ENCODE measurements at places on chromosomes 13 and 19.

GRCh38 chr13:51118809-51119431 lies 7.8 kb upstream of the C13orf42 start:
- DNase-seq: no peak

GRCh38 chr13:27375686-27376326 lies 48.6 kb upstream of the GTF3A start:
- peak; percentile 73 for DNase-seq

GRCh38 chr13:85148009-85148408 lies 651.2 kb downstream of the SLITRK6 start:
- DNase-seq: no peak

DNA sequence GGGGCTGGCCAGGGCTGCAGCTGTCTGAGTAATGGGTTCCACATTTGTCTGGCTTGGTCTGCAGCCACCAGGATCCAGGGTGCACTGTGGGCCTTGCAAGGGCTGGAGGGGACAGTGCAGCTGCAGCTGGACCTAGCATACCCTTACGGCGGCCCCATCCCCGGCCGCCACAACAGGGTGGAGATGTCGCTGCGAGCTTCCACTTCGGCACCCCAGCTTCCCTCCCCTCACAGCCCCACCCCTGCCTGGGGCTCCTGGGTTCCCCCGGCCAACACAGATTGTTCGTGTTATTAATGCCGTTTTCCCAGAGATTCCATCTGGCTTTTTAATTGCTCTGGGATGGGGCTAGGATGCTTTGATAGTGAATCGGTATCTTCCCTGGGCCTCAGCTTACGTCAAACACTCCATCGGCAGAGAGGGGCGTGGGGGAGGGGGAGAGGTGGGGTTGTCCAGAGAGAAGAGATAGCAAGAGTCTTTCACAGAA lies 5.8 kb downstream of the CEBPA start:
- no peak for DNase-seq

DNA sequence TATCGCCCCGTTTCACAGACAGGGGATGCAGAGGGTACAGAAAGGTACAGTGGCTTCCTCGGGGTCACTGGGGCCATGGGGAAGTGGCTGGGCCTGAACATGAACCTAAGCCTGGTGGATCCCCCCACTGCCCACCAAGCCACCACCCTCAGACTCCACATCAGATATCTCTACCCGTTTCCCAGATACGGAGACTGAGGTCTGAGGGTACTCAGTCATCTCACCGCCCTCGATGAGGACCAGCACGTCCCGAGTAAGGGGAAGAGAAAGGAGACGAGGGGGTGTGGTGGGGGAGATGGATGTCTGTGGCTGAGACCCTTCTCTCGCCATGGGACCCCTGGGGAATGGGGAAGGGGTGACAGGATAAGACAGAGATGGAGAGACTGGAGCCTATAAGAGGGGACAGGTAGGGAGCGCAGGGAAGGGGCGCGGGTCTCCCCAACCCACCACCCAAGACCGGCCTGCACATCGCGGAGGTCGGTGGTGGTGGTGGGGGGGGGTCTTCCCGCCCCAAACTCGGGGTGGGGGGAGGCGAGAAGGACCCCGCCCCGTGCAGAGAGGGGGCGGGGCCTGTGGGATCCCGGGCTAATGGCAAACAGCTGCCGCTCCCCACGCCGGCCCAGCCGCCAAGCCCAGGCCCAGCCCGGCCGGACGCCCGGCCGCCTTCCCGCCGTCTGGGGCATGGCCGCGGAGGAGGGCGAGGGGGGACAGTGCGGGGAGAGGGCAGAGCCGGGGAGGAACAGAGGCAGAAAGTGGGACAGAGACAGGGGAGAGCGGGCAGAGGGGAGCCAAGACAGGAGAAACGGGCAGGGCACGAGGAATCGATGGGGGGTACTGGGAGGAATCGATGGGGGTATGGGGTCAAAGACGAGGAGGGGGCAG lies 698 bp downstream of the KANK2 start:
- peak; percentile 80 for DNase-seq

DNA sequence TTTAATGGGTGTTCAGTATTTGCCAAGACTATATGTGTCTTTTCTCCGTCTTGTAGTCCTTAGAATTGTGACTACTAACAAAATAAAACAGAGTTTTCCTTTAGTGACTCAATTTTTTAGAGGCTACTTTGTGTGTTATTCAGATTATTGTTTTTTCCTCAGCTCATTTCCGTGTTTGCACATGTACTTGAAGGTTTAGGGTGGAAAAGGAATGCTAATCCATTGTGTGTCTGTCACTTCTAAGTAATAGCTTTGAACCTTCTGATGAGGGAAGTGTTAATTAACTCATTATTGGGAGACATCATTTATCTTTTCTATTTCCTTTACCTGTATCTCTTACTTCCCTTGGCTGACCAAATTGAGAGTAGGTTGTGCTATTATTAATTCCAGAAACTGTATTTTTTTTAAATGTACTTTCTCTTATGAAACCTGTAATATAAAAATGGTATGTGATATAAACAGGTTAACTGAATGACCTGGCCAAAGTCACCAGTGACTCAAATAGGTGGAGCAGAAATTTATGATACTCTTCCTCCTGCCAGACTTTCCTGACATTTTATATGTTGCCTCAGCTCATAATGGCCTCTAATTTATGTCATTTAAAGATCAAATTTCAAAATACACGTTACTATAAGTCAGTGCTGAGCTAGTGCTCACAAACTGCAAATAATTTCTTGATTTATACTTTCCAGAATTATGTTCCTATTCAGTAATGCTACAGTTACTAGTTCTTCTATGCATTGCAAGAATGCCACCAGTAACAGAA lies 88.8 kb downstream of the LMO7 start:
- DNase-seq: no peak

DNA sequence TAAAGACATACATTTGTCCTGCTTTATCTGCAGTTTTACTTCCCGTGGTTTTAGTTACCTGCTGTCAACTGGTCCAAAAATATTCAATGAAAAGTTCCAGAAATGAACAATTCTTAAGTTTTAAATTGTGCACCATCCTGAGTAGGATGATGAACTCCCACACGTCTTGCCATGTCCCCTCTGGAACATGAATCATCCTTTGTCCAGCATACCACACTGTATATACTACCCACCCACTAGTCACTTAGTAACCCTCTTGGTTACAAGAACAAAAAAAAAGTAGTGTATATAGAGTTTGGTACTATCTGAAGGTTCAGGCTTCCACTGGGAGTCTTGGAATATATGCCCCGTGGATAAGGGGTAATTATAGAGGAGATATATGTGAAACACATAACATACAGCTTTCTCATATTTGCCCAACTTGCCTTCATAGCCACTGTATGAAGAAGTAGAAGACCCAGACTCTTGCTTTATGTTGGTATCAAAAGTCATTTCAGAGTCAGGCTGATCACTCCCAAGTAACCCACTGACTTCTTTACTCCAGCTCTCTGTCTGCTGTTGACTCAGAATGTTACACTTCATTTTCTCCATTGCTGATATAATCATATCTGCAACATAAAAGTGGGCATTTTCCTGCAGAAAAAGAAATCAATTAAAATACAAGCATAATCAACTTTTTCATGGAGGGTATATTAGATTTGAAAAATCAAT lies 19.3 kb downstream of the RUBCNL start:
- peak; percentile 27 for DNase-seq

GRCh38 chr13:26052337-26052736 lies 521 bp upstream of the SHISA2 start:
- DNase-seq: no peak

DNA sequence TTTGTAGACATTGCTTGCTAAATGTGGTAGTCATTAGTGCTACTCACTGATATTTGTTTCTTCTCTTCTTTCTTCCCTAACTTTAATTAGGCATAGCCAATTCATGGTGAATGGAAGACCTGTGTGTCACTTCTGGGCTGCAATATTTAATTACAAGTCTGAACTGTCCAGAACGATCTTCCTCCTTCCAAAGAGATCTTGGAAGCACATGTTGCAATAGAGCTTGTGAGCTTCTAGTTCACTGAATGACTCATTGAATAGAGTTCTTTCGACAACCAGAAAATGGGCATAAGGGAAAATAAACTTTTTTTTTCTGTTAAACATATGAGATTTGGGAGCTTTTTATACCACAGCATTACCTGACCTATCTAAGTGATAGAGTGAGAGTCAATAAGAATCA lies 1264.6 kb downstream of the PCDH9 start:
- DNase-seq: no peak

DNA sequence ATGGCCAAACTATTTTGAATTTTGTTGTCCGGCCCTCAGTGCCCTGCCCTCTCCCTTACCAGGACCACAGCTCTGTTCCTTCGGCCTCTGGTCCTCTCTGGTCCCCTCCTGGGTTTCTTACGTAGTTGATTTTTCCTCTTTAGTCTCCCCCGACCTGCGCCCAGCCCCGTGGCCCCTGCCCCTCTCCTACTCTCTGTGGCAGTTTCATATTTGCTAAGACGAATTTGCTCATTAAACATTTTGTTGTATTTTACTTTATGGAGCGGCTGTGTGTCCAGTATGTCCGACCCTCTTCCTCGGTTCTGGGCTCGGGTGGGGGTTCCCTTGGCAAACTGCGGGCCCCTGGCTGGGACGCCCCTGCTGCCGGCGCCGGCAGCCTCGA lies 576 bp upstream of the EPN1 start:
- DNase-seq: no peak

GRCh38 chr13:105070452-105070851 lies 1465.0 kb downstream of the EFNB2 start:
- DNase-seq: no peak

DNA sequence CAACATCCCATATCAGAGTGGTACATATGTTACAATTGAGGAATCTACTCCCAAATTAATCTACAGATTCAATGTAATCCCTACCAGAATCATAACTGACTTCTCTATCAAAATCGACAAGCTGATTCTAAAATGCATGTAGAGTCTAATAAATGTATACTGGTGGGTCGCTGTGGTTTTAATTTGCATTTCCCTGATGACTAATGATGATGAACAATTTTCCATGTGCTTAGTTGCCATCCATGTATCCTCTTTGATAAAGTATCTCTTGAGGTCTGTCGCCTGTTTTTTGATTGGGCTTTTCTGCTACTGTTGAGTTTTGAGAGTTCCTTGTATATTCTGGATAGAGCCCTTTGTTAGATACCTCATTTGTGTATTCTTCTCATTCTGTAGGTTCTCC lies 43.8 kb downstream of the KLF12 start:
- DNase-seq: no peak

GRCh38 chr19:42121036-42121621 lies 11.1 kb downstream of the POU2F2 start:
- DNase-seq: no peak

GRCh38 chr13:60028021-60028420 lies 135.7 kb downstream of the DIAPH3 start:
- no peak for DNase-seq

DNA sequence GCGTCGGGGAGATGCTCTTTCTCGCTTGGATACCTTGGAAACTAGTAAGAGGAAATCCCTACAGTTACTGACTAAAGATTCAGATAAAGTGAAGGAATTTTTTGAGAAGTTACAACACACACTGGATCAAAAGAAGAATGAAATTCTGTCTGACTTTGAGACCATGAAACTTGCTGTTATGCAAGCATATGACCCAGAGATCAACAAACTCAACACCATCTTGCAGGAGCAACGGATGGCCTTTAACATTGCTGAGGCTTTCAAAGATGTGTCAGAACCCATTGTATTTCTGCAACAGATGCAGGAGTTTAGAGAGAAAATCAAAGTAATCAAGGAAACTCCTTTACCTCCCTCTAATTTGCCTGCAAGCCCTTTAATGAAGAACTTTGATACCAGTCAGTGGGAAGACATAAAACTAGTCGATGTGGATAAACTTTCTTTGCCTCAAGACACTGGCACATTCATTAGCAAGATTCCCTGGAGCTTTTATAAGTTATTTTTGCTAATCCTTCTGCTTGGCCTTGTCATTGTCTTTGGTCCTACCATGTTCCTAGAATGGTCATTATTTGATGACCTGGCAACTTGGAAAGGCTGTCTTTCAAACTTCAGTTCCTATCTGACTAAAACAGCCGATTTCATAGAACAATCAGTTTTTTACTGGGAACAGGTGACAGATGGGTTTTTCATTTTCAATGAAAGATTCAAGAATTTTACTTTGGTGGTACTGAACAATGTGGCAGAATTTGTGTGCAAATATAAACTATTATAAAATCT lies 2.7 kb upstream of the KCNRG start:
- DNase-seq: no peak

GRCh38 chr13:45047394-45048310 lies 58.3 kb downstream of the GPALPP1 start:
- peak; percentile 78 for DNase-seq

GRCh38 chr19:42124386-42124901 lies 7.8 kb downstream of the POU2F2 start:
- DNase-seq: no peak

- no peak for DNase-seq
Observed at GRCh38 chr13:44921246-44921877, 67.9 kb downstream of the NUFIP1 start.

GRCh38 chr19:50206191-50206590 lies 2.8 kb downstream of the MYH14 start:
- DNase-seq: no peak

DNA sequence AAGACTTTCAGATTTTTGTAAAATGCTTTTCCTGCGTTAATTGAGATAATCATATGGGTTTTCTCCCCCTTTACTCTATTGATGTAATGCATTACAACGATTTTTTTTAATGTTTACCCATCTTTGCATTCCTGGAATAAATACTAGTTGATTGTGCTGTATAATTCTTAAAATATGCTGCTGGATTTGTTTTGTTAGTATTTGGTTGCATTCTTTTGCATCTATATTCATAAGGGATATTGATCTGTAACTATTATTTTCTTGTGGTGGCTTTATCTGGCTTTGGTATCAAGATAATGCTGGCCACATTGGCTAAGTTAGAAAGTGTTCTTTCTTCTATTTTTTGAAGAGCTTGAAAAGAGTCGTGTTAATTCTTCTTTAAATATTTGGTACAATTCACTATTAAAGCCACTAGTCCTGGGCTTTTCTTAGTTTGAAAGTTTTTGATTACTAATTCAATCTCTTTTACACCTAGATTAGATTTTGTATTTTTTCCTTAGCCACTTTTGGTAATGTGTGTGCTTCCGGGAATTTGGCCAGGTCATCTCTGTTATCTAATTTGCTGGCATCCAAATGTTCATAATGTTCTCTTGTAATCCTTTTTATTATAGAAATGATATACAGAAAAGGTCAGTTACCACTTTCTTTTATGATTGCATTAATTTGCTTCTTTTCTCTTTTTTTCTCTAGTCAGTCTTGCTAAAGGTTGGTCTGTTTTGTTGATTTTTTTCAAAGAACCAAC lies 29.8 kb downstream of the KL start:
- no peak for DNase-seq

DNA sequence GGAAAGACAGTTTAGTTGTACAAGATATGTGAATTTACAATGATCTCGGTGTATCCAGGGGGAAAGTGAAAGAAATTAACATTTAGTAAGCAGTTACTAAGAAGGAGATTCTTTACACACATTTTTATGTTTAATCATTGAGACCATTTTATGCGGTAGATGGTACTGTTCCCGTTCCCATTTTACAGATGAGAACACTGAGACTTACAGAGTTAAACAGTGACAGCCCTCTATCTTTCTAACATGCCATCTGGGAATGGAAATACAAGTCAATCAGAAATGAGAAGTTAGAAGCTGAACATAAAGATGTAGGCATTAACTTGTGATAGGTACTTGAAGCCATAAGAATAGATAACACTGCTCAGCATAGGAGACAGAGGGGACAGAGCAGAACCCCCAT lies 144.9 kb downstream of the VWA8 start:
- DNase-seq: no peak
